ENCODE measurements at places on chromosomes 16 and 17.

- peak; percentile 93 for DNase-seq
Observed at GRCh38 chr16:24635900-24636610, 93.4 kb upstream of the TNRC6A start.

GRCh38 chr16:86952769-86953168 lies 364.4 kb downstream of the C16orf95 start:
- DNase-seq: no peak

- DNase-seq: peak; percentile 67
Observed at GRCh38 chr16:84599521-84600202, 18.2 kb downstream of the COTL1 start.

DNA sequence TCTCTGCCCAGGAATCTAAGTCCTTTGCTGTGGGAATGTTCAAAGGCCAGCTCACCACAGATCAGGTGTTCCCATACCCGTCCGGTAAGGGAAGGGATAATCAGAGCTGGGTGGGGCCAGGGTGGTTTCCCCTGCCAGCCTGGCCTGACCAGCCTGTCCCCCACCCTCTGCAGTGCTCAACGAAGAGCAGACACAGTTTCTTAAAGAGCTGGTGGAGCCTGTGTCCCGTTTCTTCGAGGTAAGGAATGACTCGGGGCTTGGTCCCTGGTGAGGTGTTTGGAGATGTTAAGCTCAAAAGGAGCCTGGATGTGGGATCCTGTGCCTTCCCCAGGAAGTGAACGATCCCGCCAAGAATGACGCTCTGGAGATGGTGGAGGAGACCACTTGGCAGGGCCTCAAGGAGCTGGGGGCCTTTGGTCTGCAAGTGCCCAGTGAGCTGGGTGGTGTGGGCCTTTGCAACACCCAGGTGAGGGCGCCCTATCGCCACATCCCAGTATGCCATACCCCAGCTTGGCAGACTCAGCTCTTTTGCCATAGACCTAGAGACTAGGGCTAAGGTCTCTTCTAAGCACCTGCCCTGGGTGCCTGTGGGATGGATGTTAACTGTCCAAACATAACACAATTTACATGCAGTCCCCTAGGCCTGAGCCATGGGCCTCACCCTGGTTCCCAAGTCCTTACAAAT lies 997 bp downstream of the ACADVL start:
- DNase-seq: peak; percentile 58

- DNase-seq: no peak
Observed at GRCh38 chr16:84321932-84322331, 27.3 kb downstream of the WFDC1 start.

GRCh38 chr17:34813290-34813689 lies 148.0 kb downstream of the CCT6B start:
- no peak for DNase-seq

DNA sequence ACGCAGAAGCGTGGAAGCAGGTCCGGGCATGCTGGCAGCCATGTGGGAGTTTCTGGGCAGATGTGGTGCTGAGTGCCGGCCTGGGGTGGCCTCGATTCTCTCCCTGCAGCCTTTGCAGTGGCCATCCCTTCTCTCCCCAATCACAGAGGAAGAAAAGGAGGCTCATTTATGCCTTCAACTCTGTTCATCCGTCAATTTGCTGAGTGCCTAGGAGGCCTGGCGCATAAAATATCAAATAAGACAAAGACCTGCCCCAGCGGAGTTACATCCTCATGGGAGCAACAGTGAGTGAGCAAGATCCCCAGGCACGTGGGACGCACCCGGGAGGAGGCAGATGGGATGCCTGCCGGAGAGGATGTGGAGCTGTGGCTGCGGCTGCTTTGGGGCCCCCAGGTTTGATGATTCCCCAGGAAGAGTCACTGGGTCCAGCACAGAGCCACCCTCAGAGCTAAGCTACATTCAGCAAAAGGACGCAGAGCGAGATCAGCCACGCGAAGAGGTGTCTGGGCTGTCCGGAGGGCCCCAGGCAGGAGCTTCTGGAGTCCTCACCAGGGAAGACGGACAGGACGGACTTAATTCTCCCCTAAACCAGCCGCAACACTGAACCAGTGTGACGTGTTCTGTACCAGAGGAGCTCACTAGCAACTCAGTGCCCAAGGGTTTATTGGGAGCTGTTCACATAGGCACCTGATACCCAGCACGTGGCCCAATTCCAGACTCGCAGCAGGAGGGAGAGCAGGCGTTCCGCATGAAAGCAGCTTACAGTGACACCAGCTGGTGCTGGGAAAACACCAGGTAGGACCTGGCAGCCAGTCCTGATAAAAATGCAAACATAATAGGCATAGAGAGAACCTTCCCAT lies 11.3 kb downstream of the CA5A start:
- no peak for DNase-seq

GRCh38 chr16:67014634-67015312 lies 14.2 kb upstream of the CBFB start:
- DNase-seq: no peak

- no peak for DNase-seq
Observed at GRCh38 chr16:49658531-49658930, 197.4 kb downstream of the ZNF423 start.

GRCh38 chr16:17768257-17768656 lies 297.5 kb upstream of the XYLT1 start:
- peak; percentile 85 for DNase-seq

- no peak for DNase-seq
Observed at GRCh38 chr17:50381260-50381815, 8.3 kb downstream of the EME1 start.

GRCh38 chr17:13833921-13834320 lies 232.2 kb upstream of the HS3ST3A1 start:
- no peak for DNase-seq

GRCh38 chr17:36132421-36132831 lies 28.8 kb downstream of the CCL4 start:
- DNase-seq: no peak

DNA sequence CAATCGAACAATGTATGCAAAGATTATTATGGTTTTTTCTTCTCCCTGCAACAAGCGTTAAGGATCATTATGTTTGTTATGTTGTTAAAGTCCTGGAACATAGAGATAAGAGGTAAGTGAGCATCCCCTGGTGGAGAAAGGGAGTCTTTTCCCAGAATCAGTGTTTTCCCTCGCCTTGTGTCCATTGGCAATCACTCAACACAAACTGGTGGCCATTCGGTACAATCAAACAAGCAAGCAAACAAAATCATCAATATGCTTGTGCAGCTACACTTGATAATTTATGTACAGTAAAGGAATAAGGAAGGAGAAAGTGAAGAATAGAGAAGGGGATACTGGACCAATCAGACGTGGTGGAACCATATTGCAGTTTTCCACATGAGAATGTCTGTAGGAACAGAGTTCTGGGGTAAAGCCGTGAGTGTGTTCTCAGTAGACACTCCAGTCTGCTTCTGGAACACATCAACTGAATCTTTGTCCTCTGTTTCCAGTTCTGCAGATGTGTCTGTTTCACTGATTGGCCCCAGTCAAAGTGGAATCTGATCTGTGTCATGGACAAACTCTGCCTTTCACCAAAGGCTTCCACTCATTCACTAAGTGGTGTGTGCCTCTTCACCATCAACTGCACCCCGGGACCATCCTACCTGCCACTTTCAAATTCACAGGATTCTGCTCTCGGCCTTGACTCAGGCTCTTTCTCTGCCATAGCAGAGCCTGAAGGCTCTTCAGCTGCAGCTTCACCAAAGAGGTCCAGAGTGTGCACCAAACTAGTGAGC lies 169.5 kb downstream of the AHSP start:
- DNase-seq: peak; percentile 61

GRCh38 chr16:89139907-89140361 lies 31.6 kb upstream of the CDH15 start:
- no peak for DNase-seq

- no peak for DNase-seq
Observed at GRCh38 chr16:2087748-2088631, 40.2 kb downstream of the TSC2 start.

- DNase-seq: peak; percentile 33
Observed at GRCh38 chr16:65024767-65025178, 97.1 kb downstream of the CDH11 start.

GRCh38 chr16:3458852-3459361 lies 15.4 kb downstream of the NAA60 start:
- DNase-seq: no peak

- DNase-seq: peak; percentile 97
Observed at GRCh38 chr17:42980274-42980765, at the start of gene RUNDC1. Gene RUNDC1, plus strand, starts transcription at chr17:42980565. Its CDS starts 12 bp downstream, at chr17:42980577.

DNA sequence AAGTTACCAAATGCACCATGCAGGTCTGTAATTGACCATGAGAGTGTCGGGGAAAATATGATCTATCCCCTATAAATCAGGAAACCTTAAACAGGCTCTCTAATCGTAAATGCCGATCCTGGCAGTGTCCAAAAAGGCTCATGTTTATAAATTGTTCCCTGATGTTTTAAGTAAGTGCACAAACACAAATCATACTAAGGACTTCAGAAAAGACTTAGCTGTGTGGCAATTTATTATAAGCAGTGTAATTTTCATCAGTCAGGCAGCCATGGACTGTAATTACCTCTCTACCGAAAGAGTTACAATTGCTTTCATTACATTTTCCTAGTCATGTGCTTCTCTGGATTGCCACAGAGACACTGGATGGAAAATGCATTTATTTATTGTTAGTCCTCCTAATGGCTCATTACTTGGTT lies 73.4 kb upstream of the COX10 start:
- DNase-seq: peak; percentile 30

- DNase-seq: peak; percentile 95
Observed at GRCh38 chr17:17303010-17303846, at the start of gene NT5M. Gene NT5M, plus strand, starts transcription at chr17:17303373. Its CDS starts 178 bp downstream, at chr17:17303551.

DNA sequence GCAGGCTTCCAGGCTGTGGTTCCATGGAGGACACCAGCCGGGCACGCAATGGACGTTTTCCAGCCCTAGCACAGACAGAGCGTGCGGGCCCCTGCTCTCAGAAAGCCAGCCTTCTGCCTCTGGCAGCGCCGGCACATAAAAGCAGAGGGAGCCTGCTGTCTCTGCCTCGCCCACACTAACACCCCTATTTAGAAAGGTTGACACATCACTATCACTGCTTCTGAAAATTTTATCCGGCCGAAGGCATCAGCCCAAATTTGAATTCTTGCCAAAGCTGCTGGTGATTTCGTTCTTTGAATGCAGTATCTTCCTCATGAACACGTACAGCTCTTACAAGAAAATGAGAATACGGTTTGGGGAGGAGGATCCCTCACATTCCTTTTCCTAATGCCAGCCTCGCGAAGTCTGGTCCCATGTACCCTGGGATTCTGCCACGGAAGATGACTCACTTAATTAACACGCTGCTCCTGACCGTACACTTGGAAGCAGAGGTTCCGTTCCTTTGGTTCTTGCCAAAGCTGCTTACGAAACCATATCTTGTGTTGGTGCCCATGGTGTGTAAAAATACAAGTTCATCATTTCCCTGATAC lies 1.3 kb upstream of the RAB11FIP3 start:
- DNase-seq: peak; percentile 93

DNA sequence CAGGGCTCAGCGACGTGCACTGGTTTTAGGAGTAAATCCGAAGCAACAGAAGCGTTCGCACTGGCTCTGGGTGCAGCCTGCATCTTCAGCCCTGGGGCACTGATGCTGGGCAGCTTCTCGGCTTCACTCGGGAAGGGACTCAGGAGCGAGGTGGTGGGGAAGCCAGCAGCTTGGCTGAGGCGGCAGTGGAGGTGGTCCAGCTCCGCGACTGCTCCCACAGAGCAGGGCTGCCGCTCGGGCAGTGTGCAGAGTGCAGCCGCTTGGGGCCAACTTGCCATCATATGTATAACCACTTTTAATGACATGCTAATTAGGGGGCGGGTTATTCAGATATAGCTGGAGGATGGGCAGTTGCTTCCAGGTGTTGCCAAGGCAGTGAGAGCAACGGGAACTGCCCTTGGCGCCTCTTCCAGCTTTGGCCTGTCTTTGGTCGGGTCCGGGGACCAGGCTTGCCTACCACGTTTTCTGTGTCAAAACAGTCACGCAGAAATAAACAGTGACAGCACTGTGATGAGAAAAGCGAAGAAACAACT lies 26.7 kb downstream of the METRNL start:
- no peak for DNase-seq

DNA sequence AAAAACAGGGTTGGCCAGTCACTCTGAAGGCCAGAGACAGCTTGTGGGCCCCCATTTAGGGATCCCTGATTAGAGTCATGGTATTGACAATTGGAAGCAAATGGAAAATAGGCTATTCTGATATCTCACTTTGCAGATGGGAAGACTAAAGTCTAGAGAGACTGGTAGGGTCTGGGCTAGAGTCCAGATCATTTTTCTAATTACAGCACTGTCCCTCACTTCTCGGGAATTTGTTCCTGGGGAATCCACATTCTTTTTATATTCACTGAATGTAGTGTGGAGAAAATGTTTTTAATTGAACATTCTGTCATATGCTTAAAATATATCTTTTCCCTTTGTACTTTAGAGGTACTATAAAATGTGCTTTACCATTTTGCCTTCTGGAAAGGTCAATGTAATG lies 1.1 kb downstream of the KATNIP start:
- DNase-seq: peak; percentile 22

DNA sequence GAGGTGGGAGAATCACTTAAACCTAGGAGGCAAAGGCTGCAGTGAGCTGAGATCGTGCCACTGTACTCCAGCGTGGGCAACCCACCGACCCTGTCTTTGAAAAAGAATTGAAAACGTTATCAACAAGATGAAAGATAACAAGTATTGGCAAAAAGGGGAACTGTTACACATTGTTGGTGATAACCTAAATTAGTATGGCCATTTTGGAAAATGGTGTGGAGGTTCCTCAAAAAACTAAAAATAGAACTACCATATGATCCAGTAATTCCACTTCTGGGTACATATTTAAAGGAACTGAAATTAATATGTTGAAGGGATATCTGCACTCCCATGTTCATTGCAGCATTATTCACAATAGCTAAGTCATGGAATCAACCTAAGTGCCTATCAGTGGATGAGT lies 61.0 kb downstream of the ABHD15 start:
- DNase-seq: no peak

- no peak for DNase-seq
Observed at GRCh38 chr16:49275050-49275730, 6.4 kb downstream of the CBLN1 start.

GRCh38 chr17:37107406-37108083 lies 158.8 kb downstream of the AATF start:
- DNase-seq: peak; percentile 29

GRCh38 chr17:17022456-17022855 lies 19.8 kb upstream of the MPRIP start:
- DNase-seq: no peak

All from AG20443 (cell line).